Activated CD4-positive, alpha-beta T cell treated with anti-CD3 and anti-CD28 coated beads, Interleukin-2, Interleukin-4, amounts not matched to agents 100 ng/mL and 50 ng/mL, durations not matched to agents 16 hours and 8 hours (primary cell): ENCODE measurements at places on chromosomes 5 and 9.

DNA sequence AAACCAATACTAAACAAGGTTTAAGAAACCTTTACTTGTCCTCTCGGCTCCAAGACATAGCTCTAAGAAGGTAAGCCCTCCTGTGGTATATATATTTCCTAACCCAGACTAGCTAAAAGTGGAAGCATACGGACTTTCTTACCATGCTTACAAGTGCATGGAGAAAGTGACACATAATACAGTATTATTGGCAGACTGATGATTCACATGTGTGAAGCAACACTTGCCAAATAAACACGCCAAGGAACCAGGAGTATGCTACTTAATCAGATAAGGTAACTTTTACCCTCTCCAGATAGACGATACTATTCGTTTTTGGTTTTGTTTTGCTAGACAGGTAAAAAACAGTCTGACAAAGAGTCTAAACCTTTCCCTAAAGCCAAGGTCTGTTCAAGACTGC lies 264.1 kb downstream of the MLLT3 start:
- DNase-seq = peak; percentile 56

DNA sequence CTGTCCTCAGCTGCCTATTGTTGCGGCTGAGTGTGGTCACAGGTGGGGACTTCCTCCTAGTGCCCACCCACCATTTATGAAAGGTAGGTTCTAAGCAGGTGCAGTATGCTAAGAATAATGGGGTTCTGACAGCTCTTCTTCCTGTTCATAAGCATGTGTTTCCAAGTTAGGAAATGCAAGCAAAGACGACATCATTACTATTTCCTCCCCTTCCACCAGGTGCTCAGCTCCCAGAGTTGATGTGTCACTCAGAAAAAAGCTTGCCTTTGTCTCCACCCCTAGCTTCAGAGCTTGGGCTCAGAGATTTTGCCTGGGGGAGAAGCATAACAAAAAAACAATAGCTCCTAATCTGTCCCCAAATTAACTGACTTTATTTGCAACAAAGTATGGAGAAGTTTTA lies 1076.7 kb downstream of the NR2F1-AS1 start:
- DNase-seq = no peak

DNA sequence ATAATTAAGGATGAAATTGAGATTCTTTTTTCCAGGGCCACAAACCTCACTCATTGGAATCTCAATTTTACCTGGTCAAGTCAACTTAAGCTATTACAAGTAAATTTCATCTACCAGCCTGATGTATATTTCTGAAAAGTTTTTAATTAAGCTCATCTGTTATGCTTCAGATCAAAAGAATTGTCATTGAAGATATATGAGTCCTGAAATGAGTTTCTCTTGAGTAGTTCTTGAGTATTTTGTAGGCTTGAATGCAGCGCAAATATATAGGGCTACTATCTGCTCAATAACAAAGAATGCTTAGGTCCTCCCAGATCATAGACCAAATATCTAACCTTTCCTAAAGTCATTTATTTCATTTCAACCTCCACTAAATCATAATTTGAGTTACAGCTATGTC lies 482.2 kb upstream of the ST8SIA4 start:
- DNase-seq = no peak

- no peak for DNase-seq
These were observed 13.4 kb downstream of the ZBED3 start for GRCh38 chr5:77073667-77074066.

DNA sequence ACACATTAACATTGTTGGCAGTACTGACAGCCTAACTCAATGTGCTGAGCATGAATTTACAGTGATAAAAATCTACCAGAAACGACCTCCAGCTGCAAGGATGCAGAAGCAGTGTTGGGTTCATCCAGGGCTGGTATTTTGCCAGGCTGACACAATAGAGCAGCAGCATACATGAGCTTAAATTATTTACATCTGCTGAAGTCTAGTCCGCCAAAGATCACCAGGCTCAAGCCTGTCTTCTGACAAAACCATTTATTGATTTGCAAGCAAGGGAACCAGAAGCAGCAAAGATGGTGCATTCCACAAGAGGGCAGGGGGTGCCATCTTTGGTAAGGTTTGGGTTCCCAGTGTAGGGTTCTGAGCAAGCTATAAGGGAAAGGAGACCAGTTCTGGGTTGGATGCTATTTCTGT lies 8.7 kb upstream of the C5orf34 start:
- DNase-seq = no peak

- no peak for DNase-seq
These were observed 26.6 kb downstream of the DUSP1 start for GRCh38 chr5:172744123-172745104.

GRCh38 chr9:129641750-129642585 lies at the start of gene ASB6:
TSS of gene ASB6 (minus strand) at chr9:129642151. CDS start at chr9:129641999, 152 bp downstream.
- DNase-seq = peak; percentile 95

GRCh38 chr9:113568081-113568435 lies 104.5 kb downstream of the RGS3 start:
- DNase-seq = no peak

DNA sequence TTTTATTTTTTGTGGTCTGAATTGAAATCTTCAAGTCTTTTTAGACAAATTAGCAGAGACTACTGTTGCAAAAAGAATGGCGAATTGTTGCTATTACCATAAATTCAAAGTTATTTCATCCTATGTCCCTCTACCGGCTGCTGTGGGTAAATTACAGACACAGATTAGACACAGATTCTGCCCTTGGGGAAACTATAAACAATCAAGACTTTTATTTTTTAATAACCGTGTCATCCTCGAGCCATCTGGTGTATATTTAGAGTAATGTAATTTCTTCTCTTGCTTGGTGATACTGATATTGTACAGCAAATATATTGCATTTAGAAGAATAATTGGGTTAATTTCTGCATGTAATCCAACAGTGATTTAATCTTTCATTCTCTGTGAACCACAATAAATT lies 228.0 kb upstream of the ADAMTSL1 start:
- DNase-seq = no peak

- no peak for DNase-seq
These were observed 71.5 kb downstream of the SIL1 start for GRCh38 chr5:139126711-139127111.

GRCh38 chr5:110338341-110339083 lies 388.0 kb downstream of the TMEM232 start:
- no peak for DNase-seq

DNA sequence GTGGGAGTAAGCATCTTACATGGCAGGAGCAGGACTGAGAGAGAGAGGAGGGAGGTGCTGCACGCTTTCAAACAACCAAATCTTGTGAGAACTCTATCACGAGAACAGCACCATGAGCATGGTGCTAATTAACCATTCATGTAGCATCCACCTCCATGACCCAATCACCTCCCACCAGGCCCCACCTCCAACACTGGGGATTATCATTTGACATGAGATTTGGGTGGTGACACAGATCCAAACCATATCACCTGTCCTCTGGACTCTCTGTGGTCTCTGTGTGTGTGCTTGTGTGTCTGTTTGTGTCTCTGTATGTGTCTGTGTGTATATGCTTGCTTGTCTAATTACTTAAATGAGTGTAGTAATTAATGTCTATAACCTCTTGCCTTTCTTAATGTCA lies 31.1 kb downstream of the SEC61B start:
- DNase-seq = peak; percentile 60

GRCh38 chr9:16267281-16268066 lies 603.0 kb downstream of the BNC2 start:
- DNase-seq = no peak

- no peak for DNase-seq
These were observed 86.8 kb downstream of the PTPRD start for GRCh38 chr9:10525972-10526371.

DNA sequence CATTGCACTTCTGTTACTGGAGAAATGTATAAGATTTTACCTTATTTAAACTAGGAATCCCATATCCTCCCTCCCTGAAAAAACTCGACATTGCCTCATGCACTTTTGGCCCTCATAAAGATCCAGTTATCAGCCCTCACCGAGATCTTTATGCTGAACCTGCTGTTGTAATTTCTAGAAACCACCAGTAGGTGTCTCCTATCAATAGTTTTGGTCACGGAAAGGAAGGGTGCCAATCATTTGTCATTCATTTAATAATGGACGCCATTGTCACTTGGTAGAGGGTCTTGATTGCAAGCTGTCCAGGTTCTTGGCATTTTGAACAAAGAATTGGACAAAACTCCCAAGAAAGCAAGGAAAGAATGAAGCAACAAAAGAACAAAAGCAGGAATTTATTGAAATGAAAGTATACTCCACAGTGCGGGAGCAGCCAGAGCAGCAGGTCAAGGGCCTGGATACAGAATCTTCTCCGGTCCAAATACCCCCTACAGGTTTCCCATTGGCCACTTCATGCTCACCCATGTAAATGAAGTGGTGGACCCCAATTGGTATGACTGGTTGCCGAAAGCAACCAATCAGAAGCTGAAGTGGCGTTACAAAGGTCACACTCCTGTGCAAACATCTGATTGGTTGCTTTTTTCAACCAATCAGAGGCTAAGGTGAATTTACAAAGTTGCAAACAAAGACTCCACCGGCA lies 524.3 kb downstream of the PSAT1 start:
- peak; percentile 35 for DNase-seq

- DNase-seq = no peak
These were observed 70.3 kb downstream of the SPTLC1 start for GRCh38 chr9:92044936-92045335.
